ENCODE measurements at places on chromosomes 6 and 20.

GRCh38 chr6:82362144-82362543 lies 1.5 kb upstream of the TPBG start:
- DNase-seq, result no peak

DNA sequence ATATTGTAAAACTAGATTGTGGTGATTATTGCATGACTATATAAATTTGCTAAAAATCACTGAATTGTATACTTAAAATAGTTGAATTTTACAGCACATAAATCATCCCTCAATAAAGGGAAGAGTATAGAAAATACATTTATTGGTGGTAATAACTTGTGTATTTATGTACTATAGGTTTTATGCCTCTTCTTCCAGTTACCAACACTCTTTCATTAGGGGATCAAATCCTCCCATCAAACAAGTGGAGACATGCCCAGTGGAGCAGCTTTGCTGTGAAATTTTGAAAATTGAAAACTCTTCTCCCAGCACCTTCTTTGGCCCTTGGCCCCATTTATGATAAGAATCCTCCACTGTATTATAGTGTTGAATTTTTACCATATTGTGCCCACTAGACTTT lies 10.1 kb upstream of the SSR1 start:
- no peak for DNase-seq

GRCh38 chr6:22350109-22350508 lies 53.3 kb upstream of the PRL start:
- no peak for DNase-seq

- DNase-seq, result no peak
These were observed 208.4 kb downstream of the CDH4 start for GRCh38 chr20:61460261-61461052.

DNA sequence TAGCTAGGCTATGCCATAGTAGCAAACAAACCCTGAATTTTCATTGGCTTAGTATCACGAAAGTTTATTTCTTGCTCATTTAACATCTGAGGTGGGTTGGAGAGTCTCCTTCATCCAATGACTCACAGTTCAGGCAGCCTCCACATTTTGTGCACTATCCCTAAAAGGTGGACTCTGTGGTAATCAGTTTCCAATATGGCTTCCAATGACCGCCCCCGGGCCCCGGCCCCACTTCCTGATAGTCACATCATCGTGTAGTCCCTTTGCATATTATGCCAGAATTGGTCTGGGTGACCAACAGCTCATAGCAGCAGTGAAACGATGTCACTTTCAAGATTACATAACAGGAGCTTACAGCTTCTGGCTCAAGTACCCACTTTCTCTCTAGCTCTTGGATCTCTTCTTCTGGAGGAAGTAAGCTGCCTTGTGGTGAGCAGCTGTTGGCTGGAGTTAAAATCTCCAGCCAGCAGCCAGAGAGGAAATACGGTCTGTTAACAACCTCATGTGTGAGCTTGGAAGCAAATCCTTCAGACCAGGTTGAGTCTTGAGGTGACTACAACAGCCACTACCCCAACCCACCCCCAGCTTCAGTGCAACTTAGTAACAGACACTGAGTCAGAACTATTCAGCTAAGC lies 7.8 kb downstream of the HCRTR2 start:
- no peak for DNase-seq

GRCh38 chr6:167985911-167986595 lies 11.4 kb upstream of the KIF25 start:
- DNase-seq, result no peak

DNA sequence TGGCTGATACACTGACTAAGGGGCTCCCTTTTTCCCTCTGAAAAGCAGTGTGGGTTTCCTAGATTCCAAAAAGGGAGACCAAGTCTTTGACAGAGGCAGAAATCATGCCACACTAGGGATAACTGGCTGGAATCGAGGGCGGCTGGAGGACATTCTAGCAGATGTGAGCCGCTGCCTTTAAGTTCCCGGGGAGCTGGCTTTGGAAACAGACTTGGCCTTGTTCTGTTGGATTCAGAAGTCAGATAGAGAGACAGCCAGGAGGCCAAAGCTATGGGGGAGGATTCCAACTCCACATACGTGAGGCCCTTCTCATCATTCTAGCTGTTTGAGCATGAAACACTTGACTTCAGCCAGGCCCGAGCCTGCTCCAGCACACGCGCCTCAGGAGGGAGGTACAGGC lies 109.9 kb upstream of the FOXC1 start:
- DNase-seq, result no peak

DNA sequence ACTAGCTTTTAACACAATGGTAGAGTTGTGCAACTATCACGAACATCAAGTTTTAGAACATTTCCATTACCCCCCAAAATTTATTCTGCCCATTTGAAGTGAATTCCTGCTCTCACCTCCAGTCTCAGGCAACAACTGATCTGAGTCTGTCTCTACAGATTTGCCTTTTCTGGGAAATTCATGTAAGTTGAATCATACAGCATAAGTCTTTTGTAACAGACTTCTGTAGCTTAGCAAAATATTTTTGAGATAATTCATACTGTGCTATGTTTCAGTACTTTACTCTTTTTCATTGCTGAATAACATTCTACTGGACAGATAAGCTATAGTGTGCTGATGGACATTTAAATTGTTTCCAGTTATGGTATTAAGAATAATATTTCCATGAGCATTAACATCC lies 447.3 kb upstream of the GJE1 start:
- peak; percentile 9 for DNase-seq

GRCh38 chr6:46606338-46606737 lies 46.3 kb downstream of the CYP39A1 start:
- DNase-seq, result no peak

GRCh38 chr6:43222418-43223059 lies 6.7 kb downstream of the DNPH1 start:
- DNase-seq, result no peak

DNA sequence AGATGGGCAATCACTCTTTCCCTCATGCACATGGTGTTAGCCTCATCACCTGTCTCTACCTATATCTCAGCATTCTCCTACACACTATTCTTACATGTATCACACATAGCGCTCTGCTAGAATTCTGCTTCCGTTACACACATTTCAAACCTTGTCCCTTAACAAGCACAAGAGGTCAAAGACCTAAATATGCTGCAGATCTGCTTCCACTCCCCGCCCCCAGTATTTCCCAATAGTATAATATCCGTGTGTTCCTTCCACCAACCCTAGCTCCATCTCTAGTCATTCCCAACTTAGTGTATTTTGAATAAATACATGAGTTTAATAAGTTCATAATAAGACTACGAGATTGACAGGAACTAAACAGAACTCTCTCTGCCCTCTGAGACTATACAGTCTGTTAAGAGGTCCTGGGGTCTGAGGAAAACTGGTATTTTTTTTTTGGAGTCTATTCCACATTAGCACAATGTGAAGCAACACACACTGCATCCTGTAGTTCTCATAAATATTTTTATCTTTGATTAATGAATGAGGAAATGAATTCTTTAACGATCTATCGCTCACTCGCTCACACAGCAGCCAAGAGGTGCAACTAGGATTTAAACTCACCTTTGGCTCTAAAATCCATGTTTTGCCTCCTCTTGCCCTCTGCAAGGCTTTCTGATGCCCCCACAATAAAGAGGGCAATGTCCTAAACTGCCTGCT lies 491.6 kb downstream of the QKI start:
- DNase-seq, result no peak

DNA sequence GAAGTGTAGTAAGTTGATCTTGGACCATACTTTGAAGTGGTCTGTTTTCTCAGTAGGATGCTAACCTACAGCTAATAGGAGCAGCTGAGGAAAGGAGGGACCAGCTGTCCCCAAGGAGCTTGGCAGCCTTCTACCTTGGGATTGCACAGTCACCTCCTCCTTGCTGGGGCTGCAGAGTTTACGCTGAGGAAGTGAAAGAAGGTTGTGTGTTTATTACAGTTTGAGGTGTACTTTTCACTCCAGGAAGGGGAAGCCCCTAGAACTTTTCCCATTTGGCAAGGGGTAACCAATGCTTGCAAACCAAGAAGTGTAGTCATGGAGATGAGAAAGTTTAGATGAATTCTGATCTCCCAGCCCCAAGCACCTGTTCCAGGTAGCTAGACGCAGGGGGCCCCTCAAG lies 58.8 kb downstream of the BMP6 start:
- DNase-seq, result no peak

DNA sequence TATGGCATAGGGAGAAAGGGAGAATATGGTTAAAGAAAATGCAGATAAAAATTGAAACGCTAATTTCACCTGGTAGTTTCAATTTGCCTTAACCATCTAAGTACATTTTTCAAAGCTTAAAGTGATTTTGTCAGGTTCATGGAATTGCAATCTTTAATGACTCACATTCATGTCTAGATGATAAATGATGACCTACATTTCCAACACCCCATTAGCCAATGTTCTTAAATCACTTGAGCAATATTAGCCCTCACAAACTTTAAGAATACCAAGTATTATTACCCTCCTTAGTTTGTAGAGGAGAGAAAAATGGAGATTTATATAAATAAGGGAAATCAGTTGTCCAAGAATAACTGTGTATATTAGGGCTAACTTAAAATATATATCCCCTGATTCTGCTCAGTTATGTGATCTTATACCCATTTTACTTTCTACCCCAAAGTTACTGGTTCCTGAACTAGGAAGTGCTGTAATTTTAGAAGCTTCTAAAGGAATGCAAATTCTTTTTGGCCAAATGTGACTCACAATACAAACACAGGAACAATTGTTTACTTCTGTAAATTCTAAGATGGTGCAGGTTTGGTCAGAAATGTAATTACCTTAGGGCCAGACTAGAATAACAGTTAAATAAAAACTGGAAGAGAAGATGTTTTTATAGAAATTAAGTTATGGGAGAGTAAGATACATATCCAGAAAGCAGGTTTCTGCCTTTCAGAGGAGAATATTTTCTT lies 34.5 kb downstream of the TPBG start:
- peak; percentile 67 for DNase-seq

DNA sequence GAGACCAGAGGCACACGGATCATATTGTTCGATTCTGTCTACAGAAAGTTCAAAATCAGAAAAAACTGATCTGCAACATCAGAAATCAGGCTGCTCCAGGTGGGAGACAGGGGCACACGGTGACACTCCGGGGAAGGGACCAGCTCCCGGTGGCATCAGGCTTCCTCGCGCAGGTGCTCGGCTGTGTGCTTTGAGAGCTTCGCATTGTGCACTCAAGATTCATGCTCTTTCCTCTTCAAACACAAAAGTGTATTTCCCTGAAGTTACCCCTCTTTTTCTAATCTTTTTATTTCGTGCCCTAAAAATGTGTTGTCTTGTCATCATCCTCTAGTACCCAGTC lies 108.1 kb downstream of the DLL1 start:
- DNase-seq, result no peak

DNA sequence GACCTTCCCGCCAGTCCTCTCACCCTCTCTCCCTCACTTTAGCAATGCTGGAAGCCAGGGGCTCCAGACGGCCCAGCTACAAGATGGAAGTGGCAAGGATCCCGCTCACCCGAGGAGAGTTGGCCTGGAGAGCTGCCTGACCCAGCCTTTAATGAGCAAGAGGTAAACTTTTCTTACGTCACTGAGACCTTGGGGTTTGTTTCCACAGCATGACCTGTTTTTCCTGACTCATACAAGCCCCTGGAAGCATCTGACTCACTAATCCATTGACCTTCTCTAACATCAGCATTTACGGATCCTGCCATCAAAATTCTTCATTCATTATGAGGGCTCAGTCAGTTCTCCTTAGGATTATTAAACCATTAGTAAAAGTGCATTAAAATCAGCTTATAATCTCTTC lies 120.4 kb downstream of the MYLK4 start:
- DNase-seq, result peak; percentile 91

- DNase-seq, result peak; percentile 49
These were observed 64.1 kb upstream of the DDR1 start for GRCh38 chr6:30820193-30820592.

GRCh38 chr20:40808936-40809335 lies 119.9 kb upstream of the MAFB start:
- no peak for DNase-seq

GRCh38 chr20:23132293-23132929 lies 46.3 kb upstream of the CD93 start:
- no peak for DNase-seq

- DNase-seq, result no peak
These were observed 26.3 kb upstream of the FAM50B start for GRCh38 chr6:3822747-3823445.

DNA sequence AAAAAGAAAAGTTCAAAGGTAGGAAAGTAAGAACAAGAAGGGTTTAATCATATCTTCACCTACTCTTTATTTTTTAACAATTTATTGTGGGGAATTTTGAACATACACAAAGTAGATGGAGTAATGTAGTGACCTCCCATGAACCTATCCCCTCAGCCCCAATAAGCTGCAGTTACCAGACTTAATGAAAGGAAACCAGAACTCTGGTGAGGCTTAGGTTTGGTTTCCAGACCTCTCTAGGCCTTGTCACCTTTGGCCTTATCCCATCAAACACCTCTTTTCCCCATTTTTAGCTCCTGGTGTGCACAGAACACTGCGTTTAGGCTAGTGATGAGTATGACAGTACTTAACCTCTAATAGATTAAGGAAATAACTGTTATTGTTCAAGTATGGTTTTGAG lies 42.0 kb downstream of the CBFA2T2 start:
- DNase-seq, result no peak

DNA sequence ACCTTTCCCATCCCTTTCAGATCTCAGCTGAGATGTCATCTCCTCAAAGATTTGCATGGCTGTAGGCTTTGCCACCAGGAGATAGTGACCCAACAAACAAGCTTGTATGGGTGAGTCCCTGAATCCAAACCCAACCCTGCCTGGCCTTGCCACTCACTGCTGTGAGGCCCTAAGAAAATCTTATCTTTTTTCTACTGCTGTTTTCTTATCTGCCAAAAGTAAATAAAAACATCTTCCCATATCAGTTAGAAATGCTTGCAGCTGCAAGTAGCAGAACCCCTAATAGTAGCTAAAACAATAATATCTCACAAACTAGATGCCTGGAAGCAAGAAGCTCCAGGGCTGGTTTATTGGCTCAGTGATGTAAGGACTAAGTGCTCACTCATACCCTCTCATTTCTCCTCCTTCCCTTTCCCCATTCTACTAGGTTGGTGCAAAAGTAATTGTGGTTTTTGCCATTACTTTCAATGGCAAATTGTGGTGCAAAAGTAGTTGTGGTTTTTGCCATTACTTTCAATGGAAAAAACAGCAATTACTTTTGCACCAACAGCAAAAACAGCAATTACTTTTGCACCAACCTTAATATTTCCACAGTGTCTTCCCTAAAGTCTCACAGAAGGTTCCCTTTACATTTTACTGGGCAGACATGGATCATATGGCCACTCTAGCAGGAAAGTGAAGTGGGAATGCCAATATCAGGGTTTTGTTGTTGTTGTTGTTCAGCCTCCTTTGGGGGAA lies 56.7 kb upstream of the PSMF1 start:
- no peak for DNase-seq

DNA sequence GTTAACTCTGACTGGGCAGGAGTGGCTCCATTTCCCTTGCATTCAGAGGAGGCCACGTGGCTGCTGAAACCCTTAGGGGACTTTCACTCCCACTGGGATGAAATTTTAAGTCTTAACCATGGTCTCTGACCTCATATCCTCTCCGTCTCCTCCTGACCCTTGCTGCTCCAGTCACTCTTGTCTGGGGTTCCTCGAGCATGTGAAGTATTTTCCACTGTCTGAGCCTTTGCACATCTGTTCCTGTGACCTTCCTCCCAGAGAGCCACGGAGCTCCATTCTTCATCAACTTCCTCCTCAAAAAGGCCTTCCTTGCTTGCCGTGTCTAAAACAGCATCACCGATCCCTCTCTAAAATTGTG lies 153.0 kb upstream of the UST start:
- DNase-seq, result no peak

- no peak for DNase-seq
These were observed 120.2 kb upstream of the AFDN start for GRCh38 chr6:167706313-167707109.

- peak; percentile 60 for DNase-seq
These were observed 813.0 kb downstream of the DHX35 start for GRCh38 chr20:39775110-39775509.
